Occipital lobe (tissue), 3 donors: ENCODE measurements at places on chromosomes 7 and 10. TPM values are rescaled to one million over a fixed set of nuclear protein-coding genes. Genes with fewer than 3 reads are reported as not detected.

The MRPS17 gene
- 32.3 TPM for total RNA-seq

The HOXA5 gene
- not detected for total RNA-seq

- DNase-seq = no peak
Measured at GRCh38 chr10:31622978-31623377, 304.0 kb downstream of the ZEB1 start.

The ATRNL1 gene
- total RNA-seq = 856 TPM

DNA sequence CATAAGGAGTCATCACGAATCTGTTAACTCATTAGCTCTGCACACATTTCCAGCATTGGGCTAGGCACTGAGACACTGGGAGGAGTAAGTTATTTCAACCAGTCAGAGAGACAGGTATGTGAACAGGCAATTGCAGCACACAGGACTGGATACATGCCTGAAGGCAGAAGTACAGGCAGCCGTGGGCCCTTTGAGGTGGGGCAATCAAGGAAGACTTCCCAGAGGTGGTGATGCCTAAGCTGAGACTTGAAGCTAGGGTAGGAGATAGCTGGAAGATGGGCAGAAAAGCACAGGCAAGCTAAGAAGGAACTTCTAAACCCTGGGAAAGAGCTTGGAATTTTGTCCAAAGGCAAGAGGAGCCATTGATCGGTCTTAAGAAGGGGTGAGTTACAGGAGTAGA, 249.7 kb downstream of the EMX2 start:
- no peak for DNase-seq

DNA sequence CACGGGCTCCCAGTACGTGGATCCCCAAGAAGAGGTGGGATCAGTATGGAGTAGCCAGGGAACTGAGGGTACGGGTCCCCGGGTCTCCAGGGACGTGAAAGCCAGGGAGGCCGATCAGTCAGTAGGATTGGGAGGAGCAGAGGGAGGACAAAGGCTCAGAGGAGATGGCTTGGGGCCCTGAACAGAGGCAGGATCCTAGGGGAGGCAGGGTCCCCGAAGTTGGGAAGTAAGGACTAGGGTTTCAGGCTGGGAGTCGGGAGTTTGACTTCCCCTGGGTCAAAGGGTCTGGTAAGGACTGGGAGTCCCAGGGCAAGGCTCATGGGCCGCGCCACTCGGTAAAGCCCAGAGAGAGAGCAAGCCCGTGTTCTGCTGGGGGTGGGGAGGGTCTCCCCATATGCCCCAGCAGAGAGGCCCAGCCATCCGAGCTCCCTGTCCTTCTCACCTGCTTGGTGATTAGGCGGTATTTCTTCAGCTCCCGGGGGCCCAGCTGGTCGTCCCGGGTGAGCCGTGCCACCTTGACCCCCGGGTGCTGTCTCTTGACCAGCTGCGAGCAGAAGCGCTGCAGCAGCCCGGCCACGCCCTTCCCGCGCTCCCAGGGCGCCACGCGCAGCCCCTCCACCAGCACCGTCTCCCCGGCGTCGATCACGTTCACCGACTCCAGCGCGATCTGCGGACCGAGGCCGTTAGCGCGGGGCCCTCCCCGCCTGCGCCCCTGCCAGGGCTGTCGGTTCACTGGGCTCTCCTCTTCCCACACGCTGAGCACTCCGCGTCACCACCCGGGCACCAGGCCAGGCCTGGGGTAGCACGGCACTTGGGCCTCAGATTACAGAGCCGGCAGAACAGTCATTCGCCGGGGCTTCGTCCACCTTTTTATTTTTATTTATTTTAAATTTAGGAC, 7.0 kb downstream of the NAT16 start:
- DNase-seq = no peak

GRCh38 chr7:105934572-105935185, 28.4 kb upstream of the CDHR3 start:
- no peak for DNase-seq

The SORCS3 gene
- total RNA-seq = 23.7 TPM

The PAX2 gene
- total RNA-seq = not detected

The SCART1 gene
- total RNA-seq = 0.47 TPM

DNA sequence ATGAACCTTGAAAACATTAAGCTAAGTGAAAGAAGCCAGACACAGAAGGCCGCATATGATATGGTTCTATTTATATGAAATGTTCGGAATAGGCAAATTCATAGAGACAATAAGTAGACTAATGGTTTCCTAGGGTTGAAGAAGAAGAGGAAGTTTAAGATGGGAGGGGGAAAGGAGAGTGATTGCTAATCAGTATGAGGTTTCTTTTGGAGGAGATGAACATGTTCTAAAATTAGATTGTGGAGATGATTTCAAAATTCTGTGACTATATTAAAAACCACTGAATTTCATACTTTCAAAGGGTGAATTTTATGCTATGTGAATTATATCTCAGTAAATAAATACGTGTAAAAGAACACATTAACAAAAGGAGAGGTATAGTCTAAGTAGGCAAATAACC, 176.4 kb upstream of the HPS1 start:
- DNase-seq = no peak

DNA sequence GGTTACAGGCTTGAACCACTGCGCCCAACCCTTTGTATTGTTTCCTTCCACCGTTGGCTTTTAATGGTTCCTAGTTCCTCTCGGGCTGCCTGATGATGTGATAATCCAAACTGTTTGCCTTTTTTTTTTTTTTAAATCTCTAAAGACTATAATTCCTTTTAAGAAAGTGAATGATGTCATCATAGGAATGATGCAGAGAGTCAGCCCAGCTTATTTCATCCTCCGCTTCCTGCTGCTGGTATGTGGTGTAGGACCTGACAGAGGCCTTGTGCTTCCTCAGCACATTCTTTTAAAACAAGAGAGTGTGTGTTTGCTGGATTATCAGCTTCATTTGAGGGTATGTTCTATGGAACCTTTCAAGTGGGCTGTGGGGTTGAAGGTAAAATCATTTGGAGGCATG, 241.4 kb downstream of the LRMDA start:
- no peak for DNase-seq

- DNase-seq = peak; percentile 64
Measured at GRCh38 chr7:29684787-29685650, 121.3 kb upstream of the WIPF3 start.

DNA sequence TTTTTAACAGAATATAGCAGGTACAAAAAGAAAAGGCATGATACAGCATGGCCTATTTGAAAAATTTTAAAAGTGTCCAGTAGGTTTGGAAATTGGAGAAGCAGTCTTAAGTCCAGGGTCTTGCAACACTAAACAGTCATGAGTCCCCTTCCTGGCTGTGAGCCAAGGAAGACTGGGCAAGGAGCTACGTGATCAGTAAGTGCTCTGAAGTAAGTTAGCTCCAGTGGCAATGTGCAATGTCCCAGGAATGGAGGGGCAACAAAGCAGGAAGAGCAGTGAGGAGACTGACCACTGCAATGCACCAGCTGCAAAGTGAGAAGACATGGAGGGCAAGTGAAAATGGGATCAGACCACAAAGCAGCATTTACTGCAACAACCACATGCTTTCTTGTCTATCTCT, 72.9 kb upstream of the GRID1 start:
- no peak for DNase-seq

- DNase-seq = no peak
Measured at GRCh38 chr7:1669954-1670893, at the start of gene ELFN1. TSS of gene ELFN1 (plus strand) at chr7:1670277. CDS start at chr7:1744597, 74,320 bp downstream.

DNA sequence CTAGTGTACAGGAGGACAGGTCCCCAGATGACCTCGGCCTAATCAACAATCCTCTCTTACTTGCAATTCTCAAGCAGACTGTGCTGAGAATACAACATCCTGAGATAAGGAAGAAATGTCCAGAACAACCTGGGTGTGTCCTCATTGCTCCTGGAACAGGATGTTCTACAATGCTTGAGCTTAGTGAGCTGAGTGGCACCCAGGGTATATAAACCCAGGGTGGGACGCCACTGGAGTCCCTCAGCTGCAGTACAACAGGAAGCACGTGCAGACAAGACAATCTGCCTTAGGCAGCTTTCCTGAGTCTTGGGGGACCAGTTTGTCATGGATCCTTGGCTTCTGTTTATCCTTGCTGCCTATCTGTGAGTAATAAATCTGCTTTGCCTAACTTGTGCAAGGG, 27.7 kb upstream of the SLC25A13 start:
- DNase-seq = no peak
